T-cell (primary cell): ENCODE measurements at places on chromosomes 6 and 20.

DNA sequence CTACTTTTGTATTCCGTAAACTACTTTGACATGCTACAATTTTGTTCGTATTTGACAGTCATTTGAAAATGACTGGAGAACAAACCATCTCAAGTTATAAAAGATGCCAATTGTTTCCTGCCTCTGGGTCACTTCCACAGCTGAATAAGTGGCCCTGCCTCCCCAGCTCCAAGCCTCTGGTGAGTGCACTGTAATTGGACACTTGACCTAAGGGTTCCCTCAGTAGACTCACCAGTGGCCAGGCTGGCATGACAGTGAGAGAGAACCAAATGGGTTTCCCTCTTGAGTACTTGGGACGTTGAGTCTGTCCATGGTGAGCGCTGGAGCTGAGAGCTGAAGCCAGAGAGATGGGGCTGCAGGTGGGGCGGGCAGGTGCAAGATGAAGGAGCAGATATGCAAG is 57.1 kb downstream of the SLC35D3 start:
- no peaks in the 10 kb centered on the region for H3K36me3 ChIP-seq
- DNase-seq: no peak
- no peak overlapping the region for H3K27ac ChIP-seq
- H3K4me1 ChIP-seq: no peaks in the 10 kb centered on the region
- peaks cover 19% of the 10 kb centered on the region for H3K27me3 ChIP-seq

DNA sequence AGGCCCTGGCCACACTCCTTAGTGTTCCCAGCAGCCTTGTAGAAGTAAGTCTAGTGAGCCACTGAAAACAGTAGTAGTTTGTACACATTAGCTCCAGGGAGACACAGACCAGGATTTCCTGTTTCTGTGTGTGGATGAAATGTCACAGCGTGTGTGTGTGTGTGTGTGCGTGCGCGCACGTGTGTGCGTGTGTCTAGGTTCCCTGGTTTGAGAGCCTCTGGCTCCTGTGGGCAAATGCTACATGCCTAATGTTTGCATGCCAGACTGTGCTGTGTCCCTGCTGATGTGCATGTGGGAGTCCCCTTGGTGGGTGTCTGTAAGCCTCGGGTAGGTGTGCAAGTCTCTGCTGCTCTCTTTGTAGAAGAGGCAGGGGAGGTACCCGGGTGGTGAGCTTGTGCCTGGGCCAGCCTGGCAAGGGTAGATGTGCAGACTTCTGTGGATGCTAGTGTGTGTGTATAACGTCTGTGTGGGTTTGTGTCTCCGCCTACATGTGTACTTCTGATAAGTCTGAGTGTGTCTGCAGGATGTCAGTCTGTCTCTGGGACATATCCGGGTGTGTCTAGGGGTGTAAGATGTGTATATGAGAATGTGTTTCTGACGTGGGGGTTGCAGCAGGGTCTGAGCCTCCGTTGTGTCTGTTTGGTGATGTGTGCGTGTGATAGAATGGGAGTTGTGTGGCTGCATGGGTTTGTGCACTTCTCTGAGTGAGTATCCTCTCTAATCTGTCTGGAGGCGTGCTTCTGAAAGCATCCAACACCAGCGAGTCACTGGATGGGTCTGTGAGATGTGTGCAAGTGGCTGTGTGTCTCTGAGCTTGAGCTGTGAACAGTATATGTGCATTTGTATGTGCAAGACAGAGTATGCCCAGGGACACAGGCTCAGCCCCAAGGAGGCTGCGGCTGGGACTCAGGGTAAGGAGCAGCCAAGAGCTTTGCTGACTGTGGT is 19.0 kb upstream of the TLDC2 start:
- peaks cover 18% of the 10 kb centered on the region for H3K4me1 ChIP-seq
- no peaks in the 10 kb centered on the region for H3K36me3 ChIP-seq
- H3K27ac ChIP-seq: no peak overlapping the region
- DNase-seq: peak; percentile 28
- no peak overlapping the region for H3K4me3 ChIP-seq

DNA sequence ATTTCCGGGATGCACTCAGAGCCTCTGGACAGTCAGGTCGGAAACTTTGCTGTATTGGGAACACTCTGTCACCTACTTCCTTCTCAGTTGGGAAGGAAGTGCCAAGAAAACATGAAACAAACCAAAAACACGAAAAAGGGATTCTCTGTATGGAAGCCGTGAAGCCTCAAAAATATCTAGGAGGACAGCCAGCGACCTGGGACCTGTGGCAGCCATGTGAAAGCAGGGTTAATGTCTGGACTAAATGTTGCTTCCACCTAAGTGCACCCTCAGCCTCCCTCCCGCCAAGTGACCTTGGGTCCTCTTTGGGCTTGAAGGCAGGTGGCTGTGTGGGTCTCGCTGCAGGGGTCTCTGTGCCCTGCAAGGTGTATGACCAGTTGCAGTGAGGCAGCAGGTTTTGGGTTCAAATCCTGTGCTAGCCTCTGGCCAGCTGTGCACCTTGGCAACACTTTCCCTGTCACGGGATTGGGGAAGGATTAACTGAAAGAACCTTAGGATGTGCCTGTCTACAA is 851 bp downstream of the MAVS start:
- no peaks in the 10 kb centered on the region for H3K27me3 ChIP-seq
- H3K36me3 ChIP-seq: no peaks in the 10 kb centered on the region
- H3K27ac ChIP-seq: peak overlapping the region; percentile 75
- peak overlapping the region; percentile 98 for H3K4me3 ChIP-seq
- peaks cover 2% of the 10 kb centered on the region for H3K4me1 ChIP-seq

GRCh38 chr6:143845033-143845432 is 1.9 kb downstream of the LTV1 start:
- H3K27ac ChIP-seq: no peak overlapping the region
- H3K4me3 ChIP-seq: no peak overlapping the region
- no peaks in the 10 kb centered on the region for H3K27me3 ChIP-seq
- H3K36me3 ChIP-seq: peaks cover 3% of the 10 kb centered on the region

- no peaks in the 10 kb centered on the region for H3K36me3 ChIP-seq
- no peak overlapping the region for H3K27ac ChIP-seq
- H3K4me3 ChIP-seq: no peak overlapping the region
- DNase-seq: peak; percentile 45
- peaks cover 5% of the 10 kb centered on the region for H3K4me1 ChIP-seq
- no peaks in the 10 kb centered on the region for H3K27me3 ChIP-seq
Measured at GRCh38 chr20:10558635-10559187, 115.1 kb downstream of the JAG1 start.

GRCh38 chr6:158366363-158366762 is 54.1 kb downstream of the TULP4 start:
- H3K27ac ChIP-seq: no peak overlapping the region
- no peak overlapping the region for H3K4me3 ChIP-seq
- H3K27me3 ChIP-seq: no peaks in the 10 kb centered on the region
- no peaks in the 10 kb centered on the region for H3K4me1 ChIP-seq
- no peak for DNase-seq
- no peaks in the 10 kb centered on the region for H3K36me3 ChIP-seq

DNA sequence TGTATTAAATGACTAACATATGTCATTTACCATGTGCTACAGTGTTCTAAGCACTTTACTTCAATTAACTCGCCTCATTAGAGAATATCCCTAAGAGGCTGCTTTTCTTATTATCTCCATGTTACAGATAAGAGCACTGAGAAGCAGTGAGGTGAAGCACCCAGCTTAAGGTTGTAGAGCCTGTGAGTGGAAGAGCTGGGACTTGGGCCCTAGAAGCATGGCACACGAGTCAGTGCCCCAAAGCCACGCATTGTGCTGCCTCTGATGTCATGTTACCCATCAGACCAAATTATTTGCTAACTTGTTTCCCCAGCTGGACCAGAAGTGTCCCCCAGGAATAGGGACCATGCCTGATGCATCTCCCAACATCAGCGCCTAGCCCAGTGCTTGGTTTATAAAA is 34.1 kb downstream of the POFUT1 start:
- DNase-seq: no peak
- no peaks in the 10 kb centered on the region for H3K36me3 ChIP-seq
- no peak overlapping the region for H3K27ac ChIP-seq
- no peaks in the 10 kb centered on the region for H3K4me1 ChIP-seq
- no peak overlapping the region for H3K4me3 ChIP-seq

DNA sequence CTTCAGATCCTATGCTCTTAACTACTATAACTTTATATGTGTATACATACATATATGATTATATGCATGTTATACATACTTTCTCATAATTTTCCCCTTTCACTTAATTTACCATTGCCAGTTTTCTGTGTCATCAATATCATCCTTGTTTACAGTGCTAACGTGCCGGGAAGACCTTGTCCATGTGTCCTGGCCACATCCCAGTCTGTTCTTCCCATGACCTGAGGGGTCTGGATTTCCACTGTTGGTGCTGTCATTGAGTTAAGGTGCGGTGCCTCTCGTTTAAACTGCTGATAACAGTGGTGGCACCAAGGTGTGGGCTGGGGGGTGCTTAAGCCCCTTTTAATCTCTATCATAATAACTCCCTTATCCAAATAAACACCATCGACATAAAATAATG is 8.5 kb upstream of the SDCBP2 start:
- no peaks in the 10 kb centered on the region for H3K27me3 ChIP-seq
- H3K27ac ChIP-seq: no peak overlapping the region
- no peaks in the 10 kb centered on the region for H3K4me1 ChIP-seq
- H3K4me3 ChIP-seq: no peak overlapping the region
- DNase-seq: no peak

DNA sequence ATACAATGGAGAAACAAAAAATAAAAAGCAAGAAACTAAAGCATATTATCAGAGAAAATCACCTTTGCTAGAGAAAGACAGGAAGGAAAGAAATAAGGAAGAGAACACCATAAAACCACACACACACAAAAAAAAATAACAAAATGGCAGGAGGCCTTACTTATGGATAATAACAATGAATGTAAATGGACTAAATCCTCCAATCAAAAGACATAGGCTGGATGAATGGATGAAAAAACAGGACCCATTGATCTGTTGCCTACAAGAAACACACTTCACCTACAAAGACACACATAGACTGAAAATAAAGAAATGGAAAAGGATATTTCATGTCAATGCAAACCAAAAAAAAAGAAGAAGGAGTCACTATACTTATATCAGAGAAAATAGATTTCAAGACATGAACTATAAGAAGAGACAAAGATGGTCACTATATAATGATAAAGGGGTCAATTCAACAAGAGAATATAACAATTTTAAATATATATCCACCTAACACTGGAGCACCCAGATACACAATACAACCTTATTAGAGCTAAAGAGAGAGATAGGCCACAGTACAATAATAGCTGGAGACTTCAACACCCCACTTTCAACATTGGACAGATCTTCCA is 693.6 kb downstream of the HACE1 start:
- DNase-seq: no peak
- H3K36me3 ChIP-seq: no peaks in the 10 kb centered on the region
- no peak overlapping the region for H3K4me3 ChIP-seq
- no peaks in the 10 kb centered on the region for H3K27me3 ChIP-seq
- H3K4me1 ChIP-seq: no peaks in the 10 kb centered on the region

DNA sequence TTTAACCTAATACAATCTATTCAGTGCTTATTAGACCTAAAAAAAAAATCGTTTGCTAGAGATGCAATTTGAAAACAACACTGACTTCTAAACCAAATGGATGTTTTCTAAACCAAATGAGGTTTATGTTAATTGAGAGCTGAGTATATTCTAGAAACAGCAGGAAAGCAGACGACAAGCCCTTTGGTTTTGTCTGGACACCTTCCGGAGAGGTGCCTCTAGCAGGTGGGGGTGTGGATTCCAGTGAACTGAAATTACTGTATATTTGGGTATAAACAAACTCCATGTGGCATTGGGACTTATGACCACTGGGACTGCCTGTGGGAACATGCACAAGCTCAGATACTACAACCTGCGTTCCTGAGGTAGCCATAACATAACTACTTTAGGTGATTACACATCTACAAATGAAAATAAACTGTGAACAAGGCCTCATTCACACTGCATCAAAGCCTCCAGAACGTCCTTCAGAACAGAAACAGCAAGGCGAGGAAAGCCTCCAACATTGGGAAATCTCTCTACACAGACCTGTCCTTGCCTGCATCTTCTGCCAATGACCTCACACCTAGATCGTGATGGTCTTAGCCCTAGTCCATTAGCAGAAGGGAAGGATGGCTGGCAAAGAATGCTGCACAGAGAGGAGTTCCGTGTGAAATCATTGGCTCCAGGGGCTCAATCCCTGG is 206.8 kb upstream of the FOXQ1 start:
- no peaks in the 10 kb centered on the region for H3K4me1 ChIP-seq
- no peak overlapping the region for H3K4me3 ChIP-seq
- no peak overlapping the region for H3K27ac ChIP-seq
- DNase-seq: no peak

GRCh38 chr6:169862892-169863525 is 111.6 kb downstream of the ERMARD start:
- no peak for DNase-seq
- H3K27ac ChIP-seq: no peak overlapping the region
- H3K4me3 ChIP-seq: no peak overlapping the region
- H3K27me3 ChIP-seq: peaks cover 6% of the 10 kb centered on the region

- H3K27me3 ChIP-seq: no peaks in the 10 kb centered on the region
- H3K4me3 ChIP-seq: no peak overlapping the region
- H3K4me1 ChIP-seq: no peaks in the 10 kb centered on the region
- H3K27ac ChIP-seq: no peak overlapping the region
- no peak for DNase-seq
- no peaks in the 10 kb centered on the region for H3K36me3 ChIP-seq
Measured at GRCh38 chr20:19265646-19266374, 53.4 kb downstream of the SLC24A3 start.

DNA sequence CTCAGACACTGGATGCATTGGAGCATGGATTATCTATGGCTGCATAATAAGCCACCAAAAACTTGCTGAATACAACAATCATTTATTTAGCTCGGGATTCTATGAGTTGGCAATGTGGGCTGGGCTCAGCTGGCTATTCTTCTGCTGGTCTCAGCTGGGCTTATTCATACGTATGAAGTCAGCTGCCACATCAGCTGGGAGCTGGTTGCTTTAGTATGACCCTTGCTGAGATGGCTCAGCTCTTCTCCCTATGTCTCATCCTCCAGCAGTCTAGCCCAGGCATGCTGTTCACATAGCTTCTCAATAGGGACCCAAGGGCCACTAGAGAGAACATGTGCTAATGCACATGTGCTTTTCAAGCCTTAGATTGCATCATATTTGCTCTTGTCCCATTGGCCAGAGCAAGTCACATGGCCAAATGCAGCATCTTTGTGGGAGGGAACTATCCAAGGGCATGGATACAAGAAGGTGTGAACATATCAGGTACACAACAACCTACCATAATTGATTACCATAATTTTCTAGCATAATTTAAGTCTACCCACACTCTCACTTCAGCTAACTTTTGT is 444.6 kb downstream of the KIF16B start:
- no peaks in the 10 kb centered on the region for H3K36me3 ChIP-seq
- H3K27me3 ChIP-seq: no peaks in the 10 kb centered on the region
- no peak overlapping the region for H3K4me3 ChIP-seq
- no peak for DNase-seq
- H3K27ac ChIP-seq: no peak overlapping the region

DNA sequence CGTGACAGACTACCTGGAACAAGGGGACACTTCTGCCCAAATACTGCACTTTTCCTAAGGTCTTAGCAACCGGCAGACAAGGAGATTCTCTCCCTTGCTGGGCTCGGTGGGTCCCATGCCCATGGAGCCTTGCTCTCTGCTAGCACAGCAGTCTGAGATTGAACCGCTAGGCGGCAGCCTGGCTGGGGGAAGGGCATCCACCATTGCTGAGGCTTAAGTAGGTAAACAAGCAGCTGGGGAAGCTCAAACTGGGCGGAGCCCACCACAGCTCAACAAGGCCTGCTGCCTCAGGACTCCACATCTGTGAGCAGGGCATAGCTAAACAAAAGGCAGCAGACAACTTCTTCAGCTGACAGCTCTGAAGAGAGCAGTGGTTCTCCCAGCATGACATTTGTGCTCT is 87.8 kb upstream of the ASCC3 start:
- no peaks in the 10 kb centered on the region for H3K4me1 ChIP-seq
- DNase-seq: no peak
- no peaks in the 10 kb centered on the region for H3K27me3 ChIP-seq
- H3K4me3 ChIP-seq: no peak overlapping the region
